Ascending aorta (tissue), 2 donors: ENCODE measurements at places on chromosomes 11 and 22.

DNA sequence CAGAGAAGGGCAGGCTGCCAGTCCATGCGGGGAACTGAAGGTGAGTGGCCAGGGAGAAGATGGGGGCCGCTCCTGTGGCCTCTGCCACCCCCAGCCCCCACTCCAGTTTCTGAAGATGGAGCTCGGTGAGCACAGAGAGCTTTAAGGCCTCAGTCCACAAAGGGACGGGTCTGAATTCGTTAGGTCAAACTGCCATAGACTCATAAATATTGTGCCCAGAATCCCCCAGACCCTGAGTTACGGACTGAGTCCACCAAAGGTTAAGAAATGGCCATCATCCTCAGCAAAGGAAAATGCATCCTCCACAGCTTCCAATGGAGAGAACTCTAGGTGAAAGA lies 344.2 kb downstream of the BUD13 start:
- no peak for DNase-seq

DNA sequence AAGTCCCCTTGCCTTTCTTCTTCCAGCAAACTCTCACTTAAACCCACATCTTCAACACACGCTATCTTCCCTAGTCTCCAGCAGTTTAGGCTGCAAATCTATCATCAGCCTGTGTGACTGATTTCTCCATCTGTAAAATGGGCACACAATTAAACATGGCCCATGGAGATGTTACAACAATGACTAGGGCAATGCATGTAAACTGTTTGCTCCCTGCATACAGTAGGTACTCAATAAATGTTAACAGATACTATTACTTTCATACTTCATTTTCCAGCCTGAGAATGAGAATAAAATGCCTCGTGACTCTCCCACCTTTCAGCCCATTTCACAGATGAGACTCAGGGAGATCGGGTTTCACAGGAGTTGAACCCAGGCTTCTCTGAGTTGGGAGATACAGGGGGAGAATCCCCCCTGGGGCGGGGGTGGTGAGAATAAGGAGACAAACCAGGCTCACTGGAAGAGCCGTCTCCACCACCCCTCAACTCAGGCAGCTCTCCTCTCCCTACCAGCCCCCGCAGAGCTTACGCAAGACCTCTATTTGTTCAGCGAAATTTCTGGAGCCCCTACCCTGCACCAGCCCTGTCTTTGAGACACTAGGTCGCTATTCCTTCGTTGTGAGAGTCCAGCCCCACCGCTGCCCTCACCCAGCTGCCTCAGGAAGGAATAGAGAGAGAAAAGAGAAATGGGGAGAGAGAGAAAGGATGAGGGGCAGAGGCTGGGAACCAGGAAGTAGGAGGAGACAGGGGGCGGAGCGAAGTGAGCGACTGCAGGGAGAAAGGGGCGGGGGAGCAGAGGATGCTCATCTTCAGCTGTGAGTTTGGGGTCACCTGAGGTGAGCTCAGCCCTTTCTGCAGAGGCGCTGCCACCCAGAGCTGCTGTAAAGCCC lies 42.1 kb upstream of the KLHL35 start:
- DNase-seq = no peak

GRCh38 chr11:115489466-115489865 lies 14.7 kb downstream of the CADM1 start:
- no peak for DNase-seq

GRCh38 chr11:4991060-4991459 lies 3.6 kb upstream of the OR51L1 start:
- no peak for DNase-seq

DNA sequence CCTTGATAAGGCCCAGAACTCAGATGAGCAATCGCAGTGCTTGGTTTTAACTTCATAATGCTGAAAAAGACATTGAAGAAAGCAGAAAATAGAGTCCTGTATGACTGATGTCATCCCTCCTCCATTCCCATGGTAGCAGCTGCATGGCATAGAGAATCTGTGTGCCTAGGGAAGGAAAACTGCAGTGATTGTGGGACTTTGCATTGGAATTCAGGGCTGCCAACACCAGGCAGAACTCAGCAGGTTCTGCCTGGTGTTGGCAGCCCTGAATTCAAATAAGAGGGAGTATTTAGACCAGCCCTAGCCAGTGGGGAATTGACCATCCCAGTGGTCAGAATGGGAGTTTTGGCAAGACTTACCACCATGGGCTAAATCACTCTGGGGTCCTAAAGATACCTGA lies 1016.0 kb downstream of the FAM181B start:
- DNase-seq = no peak

DNA sequence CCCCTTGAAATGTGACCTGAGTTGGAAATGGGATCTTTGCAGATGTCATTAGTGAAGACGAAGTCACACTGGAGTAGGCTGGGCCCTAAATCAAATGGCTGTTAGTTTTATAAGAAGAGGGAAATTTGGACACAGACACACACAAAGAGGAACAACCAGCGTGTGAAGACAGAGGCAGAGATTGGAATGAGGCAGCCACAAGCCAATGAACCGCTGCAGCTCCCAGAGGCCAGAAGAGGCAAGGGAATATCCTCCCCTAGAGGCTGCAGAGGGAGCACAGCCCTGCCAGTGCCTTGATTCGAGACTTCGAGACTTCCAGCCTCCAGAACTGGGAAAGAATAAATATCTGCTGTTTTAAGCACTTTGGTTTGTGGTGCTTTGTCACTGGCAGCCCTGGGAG lies 484.5 kb downstream of the MN1 start:
- no peak for DNase-seq
